Right renal cortex interstitium (tissue), 3 donors: ENCODE measurements at places on chromosomes 4 and X. TPM values are rescaled to one million over a fixed set of nuclear protein-coding genes. Genes with fewer than 3 reads are reported as not detected.

The SH3RF1 gene
- polyA plus RNA-seq, result 30.0 TPM

The PLAC1 gene
- polyA plus RNA-seq, result 7.2 TPM

GRCh38 chr4:76607846-76608245, 172.8 kb downstream of the SHROOM3 start:
- DNase-seq, result no peak

The ARHGAP36 gene
- 0.12 TPM for polyA plus RNA-seq

The MAP3K15 gene
- 4.8 TPM for polyA plus RNA-seq

GRCh38 chr4:5204781-5205180, 153.5 kb downstream of the STK32B start:
- no peak for DNase-seq

The DDX53 gene
- not detected for polyA plus RNA-seq

DNA sequence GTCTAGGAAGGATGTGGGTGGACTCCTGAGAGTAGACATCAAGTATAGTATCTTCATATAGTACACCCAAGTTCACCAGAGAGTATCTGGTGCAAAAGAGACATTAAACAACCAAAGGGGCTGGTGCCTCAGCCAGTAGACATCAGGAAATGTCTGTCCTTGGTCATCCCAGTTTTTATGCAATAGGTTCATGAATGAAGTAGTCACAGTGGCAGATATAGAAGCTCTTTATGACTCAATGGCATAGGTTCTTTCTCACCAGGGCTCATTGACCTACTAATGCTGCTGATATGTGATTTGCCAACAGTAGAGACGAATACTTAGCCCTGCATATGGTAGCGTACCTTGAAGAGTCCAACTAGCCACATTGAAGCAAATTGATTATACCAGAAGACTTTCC, 45.0 kb upstream of the CCDC149 start:
- DNase-seq, result no peak

DNA sequence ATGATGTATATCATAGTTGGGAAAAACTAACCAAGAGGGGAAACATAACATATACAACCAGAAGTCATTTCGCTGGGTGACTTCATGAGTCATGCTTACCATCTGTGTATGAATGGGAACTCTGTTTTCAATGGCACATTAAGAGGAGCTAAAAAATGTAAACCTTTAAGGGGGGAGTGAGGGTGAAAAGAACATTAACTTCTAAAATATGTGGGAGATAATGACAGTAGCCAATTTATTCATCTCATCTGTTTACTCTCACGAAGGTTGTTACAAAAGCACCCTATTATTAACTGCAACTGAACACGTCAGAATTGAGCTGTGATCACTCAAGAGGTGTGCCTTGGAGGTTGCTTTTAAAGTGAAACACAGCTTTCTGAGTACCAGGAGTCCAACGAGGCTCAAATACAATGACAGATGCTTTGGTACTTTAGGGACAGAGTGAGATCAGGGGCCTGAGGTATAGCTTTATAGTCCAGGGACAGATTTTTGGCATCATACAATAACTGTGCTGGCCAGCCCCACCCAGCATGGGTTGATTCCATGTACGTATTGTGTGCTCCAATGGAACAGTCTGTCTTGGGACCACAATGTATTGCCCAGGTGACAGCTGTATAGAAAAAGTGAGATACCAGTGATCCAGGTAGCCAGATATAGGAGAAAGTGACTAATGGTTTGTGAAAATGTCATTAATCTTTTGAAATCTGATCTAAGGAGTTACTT, 107.3 kb downstream of the AMMECR1 start:
- no peak for DNase-seq

GRCh38 chr4:94413085-94413840, 38.5 kb upstream of the PDLIM5 start:
- DNase-seq, result no peak
